Spleen (tissue), 13 donors: ENCODE measurements at places on chromosomes 1 and 21. TPM values are rescaled to one million over a fixed set of nuclear protein-coding genes. Genes with fewer than 3 reads are reported as not detected.

Gene ANGPTL3
- not detected for total RNA-seq

Gene ACBD6
- total RNA-seq = 33.7 TPM

Gene DDAH1
- total RNA-seq = 19.8 TPM

Gene LRRN2
- total RNA-seq = 10.2 TPM

Gene AK4
- 4.3 TPM for total RNA-seq

DNA sequence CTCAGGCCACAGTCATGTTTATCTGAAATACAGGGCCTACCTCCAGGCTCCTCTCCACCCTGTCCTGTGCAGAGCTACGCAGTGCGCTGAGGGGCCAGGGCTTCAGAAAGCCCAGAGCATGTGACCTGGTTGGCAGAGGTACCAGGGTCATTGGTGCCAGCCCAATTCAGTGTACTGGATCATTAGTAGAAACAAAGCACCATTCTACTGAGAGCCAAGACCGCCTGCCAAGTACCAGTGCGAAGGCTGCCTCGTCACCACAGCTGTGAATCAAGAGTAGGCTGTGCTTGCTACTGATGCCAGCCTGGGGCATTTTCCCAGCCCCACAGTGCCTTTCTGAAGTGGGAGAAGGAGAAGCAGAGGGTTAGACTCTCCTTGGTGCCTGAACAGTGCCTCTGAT, 59.8 kb downstream of the CAPN9 start:
- no peak for DNase-seq
- H3K36me3 ChIP-seq = no peaks in the 10 kb centered on the region
- H3K4me3 ChIP-seq = no peak overlapping the region
- no peak overlapping the region for H3K27ac ChIP-seq
- H3K4me1 ChIP-seq = no peaks in the 10 kb centered on the region

- peaks cover 11% of the 10 kb centered on the region for H3K36me3 ChIP-seq
- H3K27ac ChIP-seq = peak overlapping the region; percentile 70
- DNase-seq = no peak
- no peaks in the 10 kb centered on the region for H3K27me3 ChIP-seq
- H3K4me1 ChIP-seq = peaks cover 7% of the 10 kb centered on the region
- H3K4me3 ChIP-seq = no peak overlapping the region
Measured at GRCh38 chr1:12495725-12496124, 122.3 kb downstream of the DHRS3 start.

DNA sequence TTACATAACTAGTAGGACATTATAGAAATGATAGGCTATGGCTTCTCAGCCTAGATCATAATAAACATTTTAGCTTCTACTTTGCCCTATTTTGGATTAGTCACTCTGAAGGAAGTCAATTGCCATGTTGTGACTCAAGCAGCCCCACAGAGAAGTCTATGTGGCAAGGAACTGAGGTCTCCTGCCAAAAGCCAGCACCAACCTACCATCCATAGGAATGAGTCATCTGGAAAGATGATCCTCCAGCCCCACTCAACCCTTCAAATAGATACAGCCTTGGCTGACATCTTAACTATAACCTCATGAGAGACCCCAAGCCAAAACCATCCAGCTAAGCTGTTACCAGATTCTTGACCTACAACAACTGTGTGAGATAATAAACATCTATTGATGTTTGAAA, 76.3 kb upstream of the BEND5 start:
- peaks cover 3% of the 10 kb centered on the region for H3K4me1 ChIP-seq
- no peaks in the 10 kb centered on the region for H3K36me3 ChIP-seq

GRCh38 chr1:89907727-89908212, 86.9 kb downstream of the LRRC8D start:
- H3K4me3 ChIP-seq = no peak overlapping the region
- H3K36me3 ChIP-seq = no peaks in the 10 kb centered on the region
- H3K27me3 ChIP-seq = no peaks in the 10 kb centered on the region
- H3K4me1 ChIP-seq = peaks cover 22% of the 10 kb centered on the region

- no peaks in the 10 kb centered on the region for H3K27me3 ChIP-seq
- no peaks in the 10 kb centered on the region for H3K36me3 ChIP-seq
- H3K4me3 ChIP-seq = no peak overlapping the region
Measured at GRCh38 chr1:235411489-235412486, 44.6 kb downstream of the TBCE start.

DNA sequence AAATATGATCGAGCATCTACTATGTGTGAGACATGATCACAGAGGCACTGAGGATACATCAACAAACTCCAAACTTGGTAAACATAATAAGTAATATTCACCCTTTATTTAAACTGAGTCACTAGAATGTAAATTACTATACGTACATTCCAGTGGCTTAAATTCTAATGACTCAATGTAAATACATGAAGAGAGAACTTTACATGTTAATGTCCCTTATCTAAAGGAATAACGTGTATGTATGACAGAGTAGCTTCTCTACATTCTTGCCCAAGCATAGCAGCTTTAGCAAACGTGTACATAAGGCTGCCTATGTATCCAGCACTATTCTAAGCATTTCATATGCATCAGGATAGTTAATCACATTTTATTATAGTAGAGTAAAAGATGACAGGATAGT, 111.8 kb upstream of the CYYR1 start:
- no peak overlapping the region for H3K27ac ChIP-seq
- H3K4me3 ChIP-seq = no peak overlapping the region
- H3K27me3 ChIP-seq = no peaks in the 10 kb centered on the region

- no peaks in the 10 kb centered on the region for H3K4me1 ChIP-seq
- no peak within 1 kb of the TSS for H3K4me3 ChIP-seq
- no peak within 1 kb of the TSS for H3K27ac ChIP-seq
- peak; percentile 61 for DNase-seq
Measured at GRCh38 chr1:202010180-202011015, at the start of gene ELF3. Gene ELF3, plus strand, starts transcription at chr1:202010587. Its CDS starts 550 bp downstream, at chr1:202011137.

- no peaks in the 10 kb centered on the region for H3K27me3 ChIP-seq
- DNase-seq = peak; percentile 87
- H3K4me3 ChIP-seq = peak overlapping the region; percentile 37
- peak overlapping the region; percentile 74 for H3K27ac ChIP-seq
- peaks cover 5% of the 10 kb centered on the region for H3K36me3 ChIP-seq
Measured at GRCh38 chr1:37995751-37996345, 6.0 kb upstream of the SF3A3 start.

DNA sequence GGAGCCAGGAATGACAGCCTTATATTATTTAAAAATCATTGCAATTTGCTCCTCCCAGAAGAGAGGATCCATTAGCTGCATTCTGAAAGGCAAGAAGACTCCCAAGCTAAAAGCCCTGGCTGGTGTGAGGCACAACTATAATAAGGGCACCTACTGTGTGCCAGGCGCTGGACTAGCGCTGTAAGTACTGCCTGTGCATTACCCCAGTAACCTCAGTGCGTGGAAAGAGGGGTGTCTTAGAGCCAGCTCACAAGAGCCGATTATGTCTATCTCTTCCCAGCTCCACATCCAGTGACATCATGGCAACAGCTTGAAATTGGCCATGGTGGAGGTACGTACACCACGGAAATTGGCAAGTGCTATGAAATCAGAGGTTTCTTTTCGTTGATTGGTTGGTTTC, 141.7 kb upstream of the IRF2BP2 start:
- no peak overlapping the region for H3K27ac ChIP-seq
- H3K36me3 ChIP-seq = no peaks in the 10 kb centered on the region
- H3K4me3 ChIP-seq = no peak overlapping the region
- H3K27me3 ChIP-seq = no peaks in the 10 kb centered on the region

DNA sequence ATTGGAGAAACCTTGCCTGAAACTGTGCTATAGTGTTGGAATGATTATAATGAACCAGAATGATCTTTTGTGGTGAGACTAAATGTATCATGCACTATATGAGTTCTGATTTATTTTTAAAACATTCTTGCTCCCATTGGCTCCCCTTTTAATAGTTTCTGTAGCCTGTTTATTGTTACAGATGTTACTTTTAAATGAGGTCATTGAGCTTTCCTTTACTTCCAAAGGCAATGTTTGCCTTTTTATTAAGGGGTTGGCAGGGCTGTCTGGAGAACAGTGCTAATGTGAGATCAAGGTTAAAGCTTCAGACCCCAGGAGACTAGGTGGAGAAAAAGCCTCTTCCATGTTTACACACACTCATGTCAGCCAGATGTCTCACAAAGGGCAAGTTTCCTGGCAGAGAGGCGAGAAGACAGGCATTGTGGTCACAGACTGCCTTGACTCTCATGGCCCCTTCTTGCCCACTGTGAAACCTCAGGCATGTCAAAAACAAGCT, 120.6 kb upstream of the RAVER2 start:
- peaks cover 10% of the 10 kb centered on the region for H3K4me1 ChIP-seq
- H3K4me3 ChIP-seq = no peak overlapping the region
- peak overlapping the region; percentile 30 for H3K27ac ChIP-seq
- no peak for DNase-seq
- no peaks in the 10 kb centered on the region for H3K27me3 ChIP-seq

DNA sequence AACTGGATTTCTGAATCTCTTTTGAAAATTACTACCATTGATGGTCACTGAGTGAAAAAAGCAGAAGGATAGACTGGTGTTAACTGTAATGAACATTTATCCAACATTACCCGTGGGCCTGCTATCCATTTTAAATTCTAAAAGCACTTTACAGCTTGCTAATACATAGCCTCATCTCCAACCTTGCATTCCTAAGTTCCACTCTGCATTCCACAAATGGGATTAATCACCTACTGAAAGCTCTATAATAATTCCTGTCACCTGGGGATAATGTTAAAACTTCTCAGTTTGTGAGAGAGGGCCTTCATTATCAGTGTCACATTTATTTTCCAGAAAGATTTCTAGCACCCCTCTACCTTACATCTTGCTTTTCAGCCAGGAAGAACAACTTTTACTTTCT, 38.2 kb downstream of the PTPRC start:
- peaks cover 20% of the 10 kb centered on the region for H3K36me3 ChIP-seq
- peak overlapping the region; percentile 91 for H3K27ac ChIP-seq
- H3K4me3 ChIP-seq = no peak overlapping the region
- no peak for DNase-seq

GRCh38 chr1:233038581-233038980, 88.2 kb downstream of the NTPCR start:
- no peak overlapping the region for H3K27ac ChIP-seq
- no peak for DNase-seq
- no peak overlapping the region for H3K4me3 ChIP-seq
- H3K36me3 ChIP-seq = no peaks in the 10 kb centered on the region
- no peaks in the 10 kb centered on the region for H3K4me1 ChIP-seq

DNA sequence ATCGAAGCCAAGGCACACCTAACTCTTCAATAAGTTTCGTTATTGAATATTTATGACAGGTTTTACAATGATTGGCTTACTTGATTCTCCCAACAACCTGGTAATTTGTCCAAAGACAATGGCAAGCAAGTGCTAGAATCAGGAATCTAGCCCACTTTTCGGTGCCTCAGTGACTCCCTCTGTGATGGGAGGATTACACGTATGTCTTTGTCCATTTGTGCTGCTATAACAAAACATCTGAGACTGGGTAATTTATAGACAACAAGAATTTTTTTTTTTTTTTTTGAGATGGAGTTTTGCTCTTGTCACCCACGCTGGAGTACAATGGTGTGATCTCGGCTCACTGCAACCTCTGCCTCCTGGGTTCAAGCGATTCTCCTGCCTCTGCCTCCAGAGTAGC, 2.4 kb upstream of the LIN9 start:
- peaks cover 17% of the 10 kb centered on the region for H3K4me1 ChIP-seq
- H3K27me3 ChIP-seq = no peaks in the 10 kb centered on the region
- no peak overlapping the region for H3K4me3 ChIP-seq

DNA sequence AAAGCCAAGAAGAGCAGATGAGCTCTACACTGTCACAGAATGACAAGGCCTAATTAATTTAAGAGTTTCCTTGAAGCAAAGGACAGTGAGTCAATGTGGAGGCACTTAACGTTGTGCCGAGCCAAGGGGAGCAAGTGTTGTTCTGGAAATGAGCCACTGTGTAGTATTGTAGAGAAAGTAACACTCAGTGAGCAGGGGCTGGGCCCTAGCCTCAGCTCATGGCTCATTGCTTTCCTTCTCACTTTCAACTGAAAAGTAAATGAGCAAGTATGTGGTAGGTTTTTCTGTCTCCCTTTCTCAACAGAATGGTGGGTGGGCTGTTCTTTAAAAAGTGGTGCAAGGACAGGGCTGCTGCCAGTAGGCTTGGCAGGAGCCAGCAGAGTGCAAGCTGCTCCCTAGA, 11.8 kb upstream of the KIAA0040 start:
- no peak for DNase-seq
- no peaks in the 10 kb centered on the region for H3K27me3 ChIP-seq
- peak overlapping the region; percentile 19 for H3K27ac ChIP-seq
- H3K4me3 ChIP-seq = no peak overlapping the region
- H3K36me3 ChIP-seq = no peaks in the 10 kb centered on the region

DNA sequence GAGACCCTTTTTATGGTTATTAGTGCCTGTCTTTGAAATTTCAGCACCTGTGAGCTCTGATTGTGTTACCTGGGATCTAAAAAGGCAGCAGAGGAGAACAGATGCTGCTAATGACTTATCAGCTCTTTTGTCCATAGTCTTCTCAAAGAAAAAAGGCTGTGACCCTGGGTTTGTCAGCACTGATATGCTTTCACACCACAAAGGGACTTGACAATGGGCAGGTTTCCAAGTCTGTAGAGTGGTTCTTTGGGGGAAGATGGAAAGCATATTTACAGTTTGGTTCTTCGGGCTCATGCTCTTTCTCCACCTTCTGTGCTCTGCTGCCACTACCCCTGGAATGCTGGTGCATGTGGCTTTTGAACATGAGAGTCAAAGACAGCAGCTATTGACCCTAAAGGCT, 32.0 kb downstream of the DNAJC6 start:
- no peak overlapping the region for H3K27ac ChIP-seq
- no peak for DNase-seq
- H3K27me3 ChIP-seq = no peaks in the 10 kb centered on the region
- H3K4me1 ChIP-seq = no peaks in the 10 kb centered on the region

- no peaks in the 10 kb centered on the region for H3K27me3 ChIP-seq
- H3K36me3 ChIP-seq = no peaks in the 10 kb centered on the region
- DNase-seq = no peak
- H3K4me3 ChIP-seq = no peak overlapping the region
- H3K4me1 ChIP-seq = no peaks in the 10 kb centered on the region
Measured at GRCh38 chr1:48644905-48645605, 131.6 kb downstream of the BEND5 start.

DNA sequence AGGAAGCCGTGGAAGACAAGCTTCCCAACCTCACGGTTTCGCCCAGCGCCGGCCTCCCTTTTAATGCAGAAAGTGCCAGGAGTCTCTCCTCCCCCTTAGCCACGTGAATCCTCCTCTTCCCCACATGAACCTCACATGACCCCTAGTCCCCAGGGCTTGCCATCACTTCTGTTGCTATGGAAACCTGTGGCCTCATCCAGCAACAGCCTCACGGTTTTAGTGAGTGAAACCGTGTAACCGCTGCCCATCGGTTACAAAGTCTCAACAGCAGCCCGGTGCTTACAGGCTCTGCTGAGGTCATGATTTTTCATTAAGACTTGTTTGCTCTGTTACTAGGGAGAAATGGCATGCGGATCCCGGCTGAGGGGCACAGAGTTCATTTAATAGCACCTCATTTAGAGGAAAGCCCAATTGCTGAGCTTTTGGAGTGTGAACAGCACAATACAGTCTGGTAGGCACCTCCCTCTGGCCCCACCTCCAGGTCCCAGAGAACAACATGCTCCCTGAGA, 143.2 kb upstream of the BACE2 start:
- DNase-seq = no peak
- H3K4me3 ChIP-seq = no peak overlapping the region
- no peaks in the 10 kb centered on the region for H3K36me3 ChIP-seq
- H3K4me1 ChIP-seq = no peaks in the 10 kb centered on the region
